Hepatic stellate cell (primary cell): ENCODE measurements at places on chromosomes 2 and 18.

DNA sequence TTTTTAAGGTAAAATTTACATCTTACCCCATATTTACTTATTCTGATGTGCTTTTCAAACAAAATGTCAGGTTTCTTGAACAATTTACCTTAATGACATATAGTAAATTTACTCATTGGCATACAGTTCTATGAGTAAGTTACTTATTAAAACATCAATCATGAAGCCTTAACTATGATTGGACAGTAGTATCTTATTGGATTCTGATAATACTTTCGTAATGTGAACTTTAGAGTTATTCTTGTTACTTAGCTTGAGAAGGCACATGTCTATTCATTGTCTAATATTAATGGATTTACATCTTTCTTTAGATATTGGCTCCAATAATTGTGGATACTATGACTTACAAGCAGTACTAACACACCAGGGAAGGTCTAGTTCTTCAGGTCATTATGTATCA, 51.7 kb downstream of the USP14 start:
- DNase-seq, result no peak

- no peak for DNase-seq
These were observed 277.0 kb upstream of the MAP2 start for GRCh38 chr2:209146682-209147320.

- DNase-seq, result no peak
These were observed 8.2 kb downstream of the WDFY1 start for GRCh38 chr2:223936862-223937326.

DNA sequence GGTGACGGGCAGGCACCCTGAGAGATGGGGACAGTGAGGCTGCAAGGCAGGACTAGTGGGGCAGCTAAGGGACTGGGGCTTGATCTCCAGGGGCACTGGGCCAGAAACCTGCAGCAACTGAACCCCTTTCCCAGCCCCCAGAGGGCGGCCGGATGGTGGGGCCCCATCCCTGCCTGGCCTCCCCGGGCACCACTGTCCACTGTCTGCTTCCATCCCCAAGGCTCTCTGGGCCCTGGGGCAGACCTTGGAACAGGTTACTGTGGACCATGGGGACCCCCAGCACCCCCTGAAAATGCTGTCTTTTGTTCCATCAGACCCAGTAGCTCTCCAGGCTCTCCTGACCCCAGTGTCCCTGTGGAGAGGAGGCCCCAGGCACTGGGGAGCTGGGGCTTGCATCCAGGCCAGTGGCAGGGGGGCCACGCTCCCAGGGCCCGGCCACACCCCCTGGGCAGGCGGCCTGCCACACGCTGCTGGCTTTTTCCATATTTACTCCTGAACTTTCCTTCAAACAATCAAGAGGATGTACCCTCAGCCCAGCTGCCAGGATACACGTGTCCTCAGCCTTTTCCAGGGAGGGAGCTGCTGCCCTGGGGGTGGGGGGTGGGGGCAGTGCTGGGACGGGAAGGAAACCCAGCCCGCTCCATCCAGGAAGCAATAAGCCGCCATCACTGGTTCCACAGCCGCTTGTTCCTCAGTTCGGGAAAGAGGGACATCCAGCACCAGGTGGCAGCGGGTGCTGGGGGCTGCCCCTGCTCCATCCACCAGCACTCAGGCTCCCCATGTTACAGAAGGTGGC, 102.3 kb upstream of the ODC1 start:
- no peak for DNase-seq
